ENCODE measurements at places on chromosomes 1 and 21.

DNA sequence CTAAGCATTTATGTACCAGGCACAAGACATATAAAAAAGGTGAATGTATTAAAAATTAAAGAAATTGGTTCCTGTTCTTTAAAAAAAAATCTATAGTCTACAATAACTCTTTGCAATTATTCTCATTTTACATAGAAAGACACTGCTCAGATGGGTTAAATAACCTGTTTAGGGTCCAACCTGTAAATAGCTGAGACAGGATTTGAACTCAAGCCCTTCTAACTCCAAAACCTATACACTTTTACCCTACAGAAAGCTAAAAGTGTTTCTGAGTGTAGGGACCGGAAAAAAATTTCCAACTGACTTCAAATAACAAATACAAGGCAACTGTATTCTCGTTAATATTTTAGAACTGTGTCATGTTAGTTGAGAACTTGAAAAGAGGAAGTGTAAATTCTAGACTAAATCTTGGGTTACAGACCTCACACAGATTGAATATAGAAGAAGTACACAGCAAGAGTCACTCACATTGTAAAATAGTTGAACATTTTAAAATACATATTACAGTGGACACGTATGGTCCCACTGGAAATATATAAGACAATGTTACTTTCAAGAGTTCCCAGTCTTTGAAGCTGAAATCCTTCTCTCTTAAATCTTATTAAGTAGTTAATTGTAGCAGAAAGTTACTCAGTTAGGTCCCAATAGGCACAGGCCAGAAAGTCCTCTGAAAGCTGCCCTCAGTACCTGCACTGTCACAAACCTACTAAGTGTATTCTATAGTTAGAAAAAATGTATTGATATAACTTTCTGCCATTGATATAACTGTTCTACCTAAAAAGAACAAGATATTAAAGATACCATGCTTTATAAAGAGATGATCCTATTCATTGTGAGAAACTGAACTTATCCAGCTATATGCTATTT, 7.3 kb downstream of the EDEM3 start:
- DNase-seq, result no peak

GRCh38 chr1:200150006-200150405, 122.5 kb downstream of the NR5A2 start:
- DNase-seq, result no peak

DNA sequence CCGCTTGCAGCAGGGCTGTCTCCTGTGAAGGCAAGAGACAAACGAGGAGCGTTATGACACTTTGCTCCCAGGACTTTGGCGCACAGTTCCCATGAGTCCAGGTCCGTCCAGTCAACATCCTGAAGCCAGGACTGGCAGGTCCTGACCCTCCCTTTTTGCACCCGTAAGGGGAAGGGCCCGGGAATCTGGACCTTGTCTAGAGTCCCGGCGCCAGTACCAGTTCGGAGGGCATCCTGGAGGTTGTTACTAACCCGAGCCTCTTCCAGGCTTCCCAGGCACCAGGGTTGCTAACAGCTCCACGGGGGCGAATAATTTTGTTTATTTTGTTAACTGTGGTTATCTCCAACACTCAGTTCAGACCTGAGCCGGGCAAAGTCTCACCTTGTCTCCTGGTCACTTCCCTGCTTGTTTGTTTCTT, 682 bp upstream of the RWDD3 start:
- no peak for DNase-seq

DNA sequence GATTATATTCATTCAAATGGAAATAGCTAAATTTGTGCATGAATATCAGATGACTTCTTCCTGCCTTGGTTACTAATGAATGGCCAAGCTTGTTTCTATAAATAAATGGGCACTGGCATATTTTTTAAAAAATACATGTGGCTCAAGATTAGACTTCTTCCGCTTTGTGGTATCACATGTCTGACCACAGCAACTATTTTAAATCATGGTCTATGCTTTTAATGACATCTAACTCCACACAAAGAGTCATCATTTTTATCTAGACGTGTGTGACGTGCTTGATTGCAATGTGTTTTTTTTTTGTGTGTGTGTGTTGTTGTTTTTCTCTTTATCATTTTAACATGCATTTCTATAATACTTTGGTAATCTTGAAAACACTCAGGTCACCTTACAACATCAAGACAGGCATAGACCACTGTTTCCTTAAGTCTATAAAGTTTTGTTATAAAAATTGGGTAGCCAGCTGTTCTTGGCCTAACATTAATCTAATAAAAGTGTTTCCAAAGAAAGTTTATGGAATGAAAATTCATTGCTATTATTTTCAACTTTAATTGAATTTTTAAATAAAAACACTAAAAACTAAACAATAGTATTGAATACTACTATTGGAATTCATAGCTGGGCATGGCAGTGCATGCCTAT, 29.5 kb downstream of the RGS1 start:
- DNase-seq, result no peak

GRCh38 chr1:204975568-204976235, 67.3 kb upstream of the CNTN2 start:
- peak; percentile 50 for DNase-seq

DNA sequence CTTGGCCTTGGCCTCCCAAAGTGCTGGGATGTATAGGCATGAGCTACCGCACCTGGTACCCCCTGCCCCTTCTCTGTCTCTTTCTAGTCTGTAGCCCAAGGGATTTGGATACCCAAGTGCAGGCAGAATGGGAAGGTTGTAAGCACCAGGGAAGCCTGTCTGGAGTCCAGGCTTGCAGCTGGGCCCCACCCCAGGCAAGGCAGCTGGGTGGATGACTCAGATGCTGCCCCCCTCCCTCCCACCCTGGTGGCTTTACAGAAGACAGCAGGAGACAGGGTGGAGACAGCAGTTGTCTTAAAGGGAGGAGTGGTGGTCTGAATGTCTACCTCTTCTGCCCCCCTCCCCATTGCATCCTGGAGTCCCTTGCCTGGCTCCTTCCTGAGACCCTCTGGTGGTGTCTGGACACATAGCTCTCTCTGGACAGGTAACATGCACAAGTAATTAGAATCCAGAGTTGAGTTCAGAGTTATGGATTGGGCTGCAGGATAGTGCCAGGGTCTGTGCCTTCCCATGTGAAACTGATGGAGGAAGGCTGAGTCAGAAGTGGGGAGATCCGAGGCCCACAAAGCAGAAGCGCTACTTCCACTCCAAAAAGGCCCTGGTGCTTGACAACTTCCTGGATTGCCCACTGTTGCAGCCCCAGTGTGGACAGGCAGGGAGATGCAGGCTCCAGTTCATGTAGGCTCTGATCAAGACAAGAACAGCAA, 5.1 kb downstream of the LMNA start:
- no peak for DNase-seq

DNA sequence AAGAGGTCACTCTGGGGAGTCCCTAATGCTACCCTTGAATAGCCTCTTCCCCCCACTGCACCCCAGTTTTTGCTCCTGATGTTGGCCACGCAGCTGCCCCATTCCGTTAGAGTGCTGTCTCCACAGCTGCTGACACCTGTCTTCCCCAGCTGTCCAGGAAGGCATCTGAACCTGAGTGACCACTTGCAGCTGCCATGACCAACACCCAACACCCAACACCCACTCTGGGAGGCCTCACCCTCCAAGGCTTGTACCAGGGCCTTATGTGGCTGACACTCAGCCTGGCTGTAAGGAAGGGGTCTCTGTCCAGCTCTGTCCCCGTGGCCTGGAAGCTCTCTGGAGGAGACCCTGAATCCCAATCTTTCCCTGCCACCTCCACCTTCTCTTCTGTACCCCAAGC, 26.7 kb upstream of the LDLRAP1 start:
- no peak for DNase-seq

- no peak for DNase-seq
Observed at GRCh38 chr1:102861247-102861646, 247.1 kb downstream of the COL11A1 start.

- DNase-seq, result peak; percentile 14
Observed at GRCh38 chr1:40630488-40631223, 34.8 kb downstream of the RIMS3 start.

- DNase-seq, result no peak
Observed at GRCh38 chr1:35555212-35555584, 2.0 kb downstream of the KIAA0319L start.

GRCh38 chr1:36846357-36846756, 188.0 kb downstream of the GRIK3 start:
- no peak for DNase-seq

DNA sequence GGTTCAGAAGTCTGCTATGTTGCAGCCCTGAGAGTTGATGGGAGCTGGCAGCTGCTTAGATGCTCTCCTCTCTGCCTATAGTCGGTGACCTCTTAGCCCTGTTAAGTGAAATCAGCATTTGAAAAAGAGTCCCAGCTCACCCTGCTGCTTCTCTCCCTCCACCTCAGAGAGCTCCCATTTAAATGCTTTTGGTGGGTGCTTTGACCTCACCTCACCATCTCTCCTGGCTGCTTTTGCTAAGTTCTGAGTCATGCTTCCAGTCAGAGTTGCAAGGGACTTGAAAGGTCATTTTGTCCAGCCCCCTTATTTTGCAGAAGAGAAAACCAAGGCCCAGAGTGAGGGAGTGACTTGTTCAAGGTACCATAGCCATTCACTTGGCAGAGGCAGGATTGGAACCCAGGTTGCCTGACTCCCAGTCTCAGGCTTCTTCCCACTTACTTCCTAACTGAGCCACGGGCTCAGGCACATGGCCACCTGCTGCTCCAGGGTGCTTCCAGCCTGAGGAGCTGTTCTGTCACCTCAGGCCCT, 3.3 kb downstream of the MAPKAPK2 start:
- no peak for DNase-seq

DNA sequence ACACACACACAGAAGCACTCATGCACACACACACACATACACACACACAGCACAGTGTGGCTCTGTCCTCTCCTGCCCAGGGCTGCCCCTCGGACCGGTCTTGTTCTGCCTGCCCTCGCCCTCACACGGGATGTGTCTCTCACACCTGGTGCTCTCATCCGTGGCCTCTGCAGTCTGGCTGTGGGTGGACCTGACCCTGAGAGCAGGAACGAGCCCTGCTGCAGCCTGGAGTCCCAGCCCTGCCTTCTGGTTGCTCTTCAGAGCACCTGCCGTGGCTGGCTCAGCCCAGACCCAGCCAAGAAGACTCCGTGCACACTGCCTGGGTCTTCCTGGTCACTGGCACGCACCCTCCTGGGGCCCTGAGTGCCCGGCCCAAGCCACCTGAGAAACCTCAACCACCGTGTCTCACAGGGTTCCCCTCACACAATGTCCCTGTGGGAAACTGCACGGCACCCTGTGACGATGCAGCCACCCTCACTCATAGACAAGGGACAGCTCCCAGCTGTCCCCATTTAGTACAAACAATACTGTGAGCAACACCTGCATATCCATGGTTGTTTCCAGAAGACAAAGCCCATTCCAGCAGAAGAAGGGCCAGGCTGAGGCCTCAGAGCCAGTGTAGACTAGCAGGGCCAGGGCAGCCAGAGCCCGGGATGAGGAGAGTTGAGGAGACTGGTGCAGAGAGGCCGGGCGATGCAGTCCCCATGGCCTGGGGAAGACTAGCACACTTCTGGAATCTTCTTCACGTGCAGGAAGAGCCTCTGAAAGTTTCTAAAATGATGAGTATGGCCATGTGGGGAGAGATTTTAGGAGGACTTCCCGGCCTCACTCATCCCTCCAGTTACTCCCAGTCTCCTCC, 234.0 kb downstream of the NPHP4 start:
- DNase-seq, result no peak

- DNase-seq, result no peak
Observed at GRCh38 chr1:246005067-246005466, 502.0 kb downstream of the SMYD3 start.

- DNase-seq, result no peak
Observed at GRCh38 chr1:228944296-228944695, 209.0 kb downstream of the RHOU start.

DNA sequence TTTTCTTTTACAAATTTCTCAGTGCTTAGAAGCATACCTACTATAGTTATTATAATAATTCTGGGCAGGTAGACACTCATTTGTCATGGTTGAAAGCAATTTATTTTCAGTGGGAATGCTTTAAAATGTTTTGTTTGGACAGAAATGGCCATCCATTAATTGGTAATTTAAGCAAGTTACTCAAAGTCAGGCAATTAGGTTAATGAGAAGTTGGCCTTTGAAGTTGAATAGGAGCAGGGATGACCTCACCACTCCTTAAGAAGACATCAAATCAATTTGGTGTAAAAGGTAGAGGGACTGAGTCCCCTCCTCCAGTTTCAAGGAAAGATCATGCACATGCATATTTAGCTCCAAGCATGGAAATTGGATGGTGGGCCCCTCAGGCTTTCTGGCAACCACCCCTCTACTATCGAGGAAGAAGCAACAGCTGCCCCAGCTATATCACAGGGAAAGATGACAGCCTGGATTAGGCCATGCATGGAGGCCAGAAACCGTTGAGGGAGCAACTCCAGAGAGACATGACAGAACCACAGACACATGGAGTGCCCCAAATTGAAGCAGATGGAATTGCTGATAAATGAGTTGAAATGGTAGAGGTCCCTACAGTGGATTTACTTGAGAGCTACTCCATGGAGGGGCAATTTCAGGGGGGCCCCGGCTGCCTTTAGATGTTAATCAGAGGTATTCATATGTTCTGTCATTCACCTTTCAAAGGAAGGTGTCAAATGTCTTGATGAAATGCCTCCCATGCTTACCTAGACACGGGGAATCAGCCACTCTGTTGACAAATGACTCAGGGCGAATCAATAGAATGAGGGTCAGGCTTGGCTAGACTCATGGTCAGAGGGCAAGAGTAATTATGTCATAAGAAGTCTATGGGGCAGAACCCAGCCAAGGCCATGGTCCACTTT, 26.7 kb downstream of the HLX start:
- DNase-seq, result no peak

GRCh38 chr1:61865646-61866220, 123.5 kb downstream of the PATJ start:
- no peak for DNase-seq

GRCh38 chr21:39601187-39601928, 11.4 kb upstream of the B3GALT5 start:
- no peak for DNase-seq

- DNase-seq, result no peak
Observed at GRCh38 chr1:37134599-37134998, 100.3 kb upstream of the GRIK3 start.

- DNase-seq, result no peak
Observed at GRCh38 chr1:42758641-42759040, 8.2 kb downstream of the P3H1 start.

DNA sequence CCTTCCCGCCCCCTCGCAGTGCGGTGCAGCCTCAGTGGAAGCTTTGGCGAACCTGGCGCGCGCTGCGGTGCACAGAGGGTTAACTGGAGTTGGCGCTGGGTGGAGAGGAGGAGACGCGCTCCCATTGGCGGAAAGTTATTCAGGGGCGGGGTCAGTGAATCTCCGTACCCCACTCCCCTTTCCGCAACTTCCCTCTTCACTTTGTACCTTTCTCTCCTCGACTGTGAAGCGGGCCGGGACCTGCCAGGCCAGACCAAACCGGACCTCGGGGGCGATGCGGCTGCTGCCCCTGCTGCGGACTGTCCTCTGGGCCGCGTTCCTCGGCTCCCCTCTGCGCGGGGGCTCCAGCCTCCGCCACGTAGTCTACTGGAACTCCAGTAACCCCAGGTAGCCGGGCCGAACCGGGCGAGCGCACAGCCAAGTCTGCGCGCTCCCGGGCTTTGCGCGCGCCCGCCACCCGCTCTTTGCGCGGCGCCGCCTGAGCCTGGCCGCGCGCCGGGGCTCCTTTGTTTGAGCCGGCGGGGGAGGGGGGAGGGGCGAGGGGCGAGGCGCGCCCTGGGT, at the start of gene EFNA4:
Gene EFNA4, plus strand, starts transcription at position 191 of the 561 bp plus-strand sequence. Its CDS starts 84 bp downstream, at position 275.
- peak; percentile 87 for DNase-seq
